ENCODE measurements at places on chromosomes 3 and 15. TPM values are rescaled to one million over a fixed set of nuclear protein-coding genes. Genes with fewer than 3 reads are reported as not detected.

TMCO5A gene
- not detected for polyA plus RNA-seq

ADAMTSL3 gene
- polyA plus RNA-seq, result not detected

DGKG gene
- 2.5 TPM for polyA plus RNA-seq

SETD2 gene
- 32.6 TPM for polyA plus RNA-seq

CADPS gene
- polyA plus RNA-seq, result not detected

ABTB1 gene
- 76.5 TPM for polyA plus RNA-seq

CIP2A gene
- polyA plus RNA-seq, result 2.7 TPM

CDHR4 gene
- polyA plus RNA-seq, result not detected

CELSR3 gene
- 0.59 TPM for polyA plus RNA-seq

BFSP2 gene
- polyA plus RNA-seq, result 2.8 TPM

CSPG4 gene
- polyA plus RNA-seq, result not detected

Data from IgD-negative memory B cell (primary cell).